ENCODE measurements at places on chromosomes 5 and 9.

DNA sequence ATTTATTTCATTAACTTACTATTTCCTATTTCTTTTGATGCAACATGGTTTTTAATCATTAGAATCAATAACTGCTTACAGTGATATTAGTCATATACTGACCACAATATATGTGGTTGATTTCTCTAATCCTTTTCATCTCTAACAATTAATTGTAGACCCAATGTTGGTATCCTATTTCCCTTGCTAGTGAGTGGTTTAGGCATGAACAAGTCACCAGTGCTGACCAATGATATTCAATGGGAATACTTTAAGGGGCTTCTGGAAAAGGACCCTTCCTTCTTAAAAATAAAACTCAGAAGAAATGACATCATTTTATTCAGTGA, 672.4 kb upstream of the GRAMD2B start:
- no peak for DNase-seq

DNA sequence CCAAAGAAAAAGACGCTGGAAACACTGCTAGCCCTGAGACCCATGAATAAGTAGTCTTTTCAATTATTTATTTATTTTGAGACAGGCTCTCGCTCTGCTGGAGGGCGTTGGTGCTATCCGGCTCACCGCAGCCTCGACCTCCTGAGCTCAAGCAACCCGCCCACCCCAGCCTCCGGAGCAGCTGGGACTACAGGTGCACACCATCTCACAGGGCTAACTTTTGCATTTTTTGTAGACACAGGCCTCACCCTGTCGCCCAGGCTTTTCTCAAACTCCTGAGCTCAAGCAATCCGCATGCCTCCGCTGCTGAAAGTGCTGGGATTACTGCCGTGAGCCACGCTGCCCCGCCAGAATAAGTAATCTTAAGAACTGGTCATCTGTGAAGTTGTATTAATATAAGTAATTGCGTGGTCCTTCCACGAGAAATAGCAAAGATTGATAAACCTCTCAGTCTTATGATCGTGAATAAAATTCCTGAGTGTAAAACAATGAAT, 1.6 kb downstream of the ANXA2R start:
- DNase-seq = no peak

- no peak for DNase-seq
Measured at GRCh38 chr5:20213803-20214202, 225.8 kb upstream of the CDH18 start.

GRCh38 chr5:87661784-87662566, 249.2 kb upstream of the CCNH start:
- DNase-seq = no peak

GRCh38 chr5:44933686-44934085, 124.9 kb downstream of the MRPS30 start:
- DNase-seq = no peak

DNA sequence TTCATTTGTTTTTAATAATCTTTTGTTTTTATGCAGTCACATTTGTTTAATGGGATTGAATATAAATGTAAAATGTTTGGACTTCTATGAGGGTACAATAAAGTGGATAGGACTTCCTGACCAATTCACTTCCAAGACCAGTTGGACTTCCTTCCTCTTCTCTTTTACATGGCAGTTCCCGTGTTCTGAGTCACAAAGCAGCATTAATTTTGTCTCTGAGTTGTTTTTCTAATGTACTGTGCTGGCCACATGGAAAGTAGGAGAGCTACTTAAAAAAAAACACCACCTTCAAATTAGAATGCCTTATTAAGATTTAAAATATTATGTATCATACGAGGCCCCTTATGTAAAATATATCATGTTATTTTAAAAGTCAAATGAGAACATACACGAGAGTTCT, 87.3 kb downstream of the CCDC171 start:
- no peak for DNase-seq

DNA sequence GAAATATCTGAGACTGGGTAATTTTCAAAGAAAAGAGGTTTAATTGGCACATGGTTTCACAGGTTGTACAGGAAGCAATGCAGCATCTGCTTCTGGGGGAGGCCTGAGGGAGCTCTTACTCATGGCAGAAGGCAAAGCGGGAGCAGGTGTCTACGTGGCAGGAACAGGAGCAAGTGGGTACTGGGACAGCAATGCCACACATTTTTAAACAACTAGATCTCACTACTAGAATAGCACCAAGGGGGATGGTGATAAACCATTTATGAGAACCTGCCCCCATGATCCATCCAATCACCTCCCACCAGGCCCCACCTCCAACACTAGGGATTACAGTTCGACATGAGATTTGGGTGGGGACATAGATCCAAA, 47.6 kb upstream of the HOMER1 start:
- DNase-seq = no peak

GRCh38 chr5:6582507-6583048, 50.3 kb downstream of the NSUN2 start:
- no peak for DNase-seq

DNA sequence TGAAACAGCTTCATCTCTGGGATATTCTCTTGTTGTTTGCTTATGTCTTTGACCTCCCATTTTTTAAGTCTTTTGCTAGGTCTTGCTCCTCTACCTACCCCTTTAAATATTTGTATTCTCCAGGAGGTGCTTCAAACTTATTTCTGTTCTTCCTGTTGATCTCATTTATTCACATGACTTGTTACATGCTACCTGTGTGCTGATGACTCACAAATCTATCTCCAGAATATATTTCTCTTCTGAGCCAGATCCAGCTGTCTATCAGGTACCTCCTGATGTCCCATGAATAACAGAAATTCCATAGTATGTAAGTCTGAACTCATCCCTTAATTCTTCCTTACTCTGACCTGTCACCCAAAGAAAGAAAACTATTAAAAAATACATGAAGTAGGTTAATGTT, 11.0 kb downstream of the NIPBL start:
- no peak for DNase-seq

DNA sequence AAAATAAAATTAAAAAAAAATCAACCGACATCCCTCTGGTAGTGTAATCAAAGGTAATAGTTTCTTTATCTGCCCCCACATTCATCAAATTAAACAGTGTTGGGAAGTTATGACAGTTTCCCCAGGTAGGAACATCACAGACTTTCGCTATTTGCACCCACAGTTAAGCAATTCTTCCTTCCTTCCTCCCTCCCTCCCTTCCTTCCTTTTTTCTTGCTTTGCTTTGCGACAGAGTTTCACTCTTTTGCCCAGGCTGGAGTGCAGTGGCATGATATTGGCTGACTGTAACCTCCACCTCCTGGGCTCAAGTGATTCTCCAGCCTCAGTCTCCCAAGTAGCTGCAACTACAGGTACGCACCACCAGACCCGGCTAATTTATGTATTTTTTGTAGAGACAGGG, 10.8 kb upstream of the BICD2 start:
- DNase-seq = no peak

- DNase-seq = no peak
Measured at GRCh38 chr5:176637556-176637955, 7.1 kb downstream of the EIF4E1B start.

GRCh38 chr5:72472666-72473422, 34.4 kb downstream of the ZNF366 start:
- DNase-seq = no peak

- no peak for DNase-seq
Measured at GRCh38 chr9:21985964-21986667, 8.1 kb downstream of the CDKN2A start.

DNA sequence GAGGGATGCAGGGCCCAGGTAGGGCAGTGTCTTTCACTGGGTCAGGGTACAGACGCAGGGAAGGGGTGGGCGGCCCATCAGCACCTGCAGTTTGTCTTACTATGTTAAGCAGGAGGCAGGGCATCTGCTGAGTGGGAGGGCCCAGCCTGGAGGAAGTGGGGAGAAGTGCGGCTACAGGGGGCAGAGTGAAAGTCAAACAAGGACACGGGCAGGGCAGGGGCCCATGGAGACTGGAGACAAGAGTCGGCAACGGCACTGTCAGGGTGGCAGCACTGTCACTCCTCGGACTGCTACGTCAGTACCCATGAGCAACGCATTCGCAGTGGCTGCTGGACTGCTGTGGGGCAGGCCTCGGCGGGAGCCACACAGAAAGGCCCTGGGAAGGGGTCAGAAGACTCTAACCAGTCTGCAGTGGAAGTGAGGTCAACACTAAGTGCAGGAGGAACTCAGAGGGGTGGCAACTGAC, 19.7 kb downstream of the CAMSAP1 start:
- DNase-seq = peak; percentile 55

GRCh38 chr5:59115345-59115744, 532.5 kb downstream of the RAB3C start:
- DNase-seq = no peak

- no peak for DNase-seq
Measured at GRCh38 chr5:157326440-157327005, 60.6 kb downstream of the CYFIP2 start.

- no peak for DNase-seq
Measured at GRCh38 chr5:68428231-68428811, 212.8 kb downstream of the PIK3R1 start.

GRCh38 chr9:126383406-126384046, 56.9 kb downstream of the MVB12B start:
- DNase-seq = no peak

- no peak for DNase-seq
Measured at GRCh38 chr9:135612981-135613910, 26.1 kb downstream of the GLT6D1 start.

- no peak for DNase-seq
Measured at GRCh38 chr9:15697446-15697851, 144.6 kb downstream of the CCDC171 start.

DNA sequence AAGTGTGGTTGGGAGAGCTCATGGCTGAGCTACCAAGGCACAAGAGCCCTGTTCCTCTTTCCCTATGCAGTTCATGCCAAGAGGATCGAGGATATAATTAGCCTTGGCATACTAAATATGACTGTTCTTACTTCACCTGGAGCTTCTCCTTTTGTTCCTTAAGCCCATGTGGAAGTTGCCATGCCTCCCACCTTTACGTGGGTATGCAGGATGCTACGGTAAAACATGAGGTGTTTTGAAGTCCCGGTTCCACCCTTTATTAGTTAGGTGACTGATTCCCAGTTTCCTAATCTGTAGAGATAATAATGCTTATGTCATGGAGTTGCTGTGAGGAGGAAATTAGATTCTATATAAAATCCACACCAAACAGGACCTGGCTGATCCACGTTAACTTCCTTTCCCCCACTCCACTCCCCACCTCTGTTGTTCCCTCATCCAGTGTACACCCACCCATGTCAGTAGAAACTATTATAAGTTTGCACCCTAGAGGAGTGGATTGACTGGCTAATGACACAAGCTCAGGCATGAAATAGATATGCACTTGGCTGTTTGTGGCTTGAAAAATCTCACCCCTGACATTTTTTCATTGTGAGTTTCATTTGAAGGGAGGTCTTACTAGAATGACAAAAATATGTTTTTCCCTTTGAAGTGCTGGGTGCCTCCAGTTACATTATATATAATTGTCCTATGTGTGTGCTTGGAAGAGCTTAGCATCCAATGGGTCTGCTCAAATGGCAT, 36.8 kb upstream of the SHOC1 start:
- no peak for DNase-seq

DNA sequence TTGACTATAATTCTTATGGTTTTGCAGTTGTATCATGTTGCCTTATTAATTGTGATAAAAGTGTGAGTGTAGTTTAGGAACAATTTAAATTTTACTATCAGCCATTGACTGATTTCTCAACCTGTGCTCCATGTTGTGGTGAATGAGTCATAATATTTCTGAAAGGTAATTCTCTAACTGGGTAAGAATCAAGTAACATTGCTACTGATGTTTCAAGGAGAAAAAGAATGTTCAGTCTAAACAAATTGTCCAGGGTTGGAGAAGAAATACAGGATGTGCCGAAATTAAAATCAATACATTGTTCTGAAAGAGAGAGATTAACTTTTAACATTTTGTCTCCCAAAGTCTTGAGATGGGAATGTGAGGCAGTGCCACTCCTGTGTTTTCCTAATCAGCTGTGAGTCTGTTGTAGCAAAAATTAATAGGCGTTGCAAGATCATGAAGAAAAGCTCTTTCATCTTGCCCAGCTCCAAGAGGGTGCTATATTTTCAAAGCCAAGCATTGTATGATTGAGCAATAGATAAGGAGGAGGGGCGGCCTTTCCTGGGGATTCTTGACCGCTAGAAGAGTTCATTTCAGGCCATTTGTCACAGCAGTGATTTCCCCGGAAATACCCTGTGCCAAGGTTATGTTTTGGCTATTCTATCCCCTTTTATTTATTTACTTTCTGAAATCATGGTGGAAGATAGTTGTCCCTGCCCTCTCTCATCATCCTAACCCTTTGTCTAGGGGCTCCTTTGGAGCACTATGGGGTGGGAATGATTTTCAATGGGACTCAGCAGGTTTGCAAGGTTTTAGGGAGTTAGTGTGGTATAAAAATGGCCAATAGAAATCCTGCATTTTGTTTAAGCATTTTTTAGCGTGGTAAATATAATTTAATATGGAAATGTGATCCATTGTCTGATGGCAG, 151.6 kb downstream of the FOCAD start:
- DNase-seq = no peak

DNA sequence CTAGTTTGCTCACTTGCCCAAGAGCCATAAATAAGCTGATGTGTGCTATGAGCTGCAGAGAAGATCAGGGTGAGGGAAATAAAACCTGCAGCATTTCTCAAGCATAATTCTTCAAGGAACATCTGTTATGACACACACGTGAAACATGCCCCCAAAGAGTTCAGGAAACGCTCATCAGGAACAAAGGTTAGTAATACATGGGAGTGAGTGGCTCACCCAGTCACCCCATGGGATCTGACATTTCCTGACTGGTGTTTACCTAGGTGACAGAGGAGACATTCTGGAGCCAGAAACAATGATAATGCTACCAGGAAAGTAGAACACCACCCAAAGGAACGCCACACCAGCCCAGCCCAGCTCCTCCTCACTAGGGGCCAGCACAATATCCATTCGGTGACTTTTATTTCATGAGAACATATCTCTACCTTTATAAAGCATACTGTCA, 66.0 kb downstream of the FRMD3 start:
- no peak for DNase-seq

DNA sequence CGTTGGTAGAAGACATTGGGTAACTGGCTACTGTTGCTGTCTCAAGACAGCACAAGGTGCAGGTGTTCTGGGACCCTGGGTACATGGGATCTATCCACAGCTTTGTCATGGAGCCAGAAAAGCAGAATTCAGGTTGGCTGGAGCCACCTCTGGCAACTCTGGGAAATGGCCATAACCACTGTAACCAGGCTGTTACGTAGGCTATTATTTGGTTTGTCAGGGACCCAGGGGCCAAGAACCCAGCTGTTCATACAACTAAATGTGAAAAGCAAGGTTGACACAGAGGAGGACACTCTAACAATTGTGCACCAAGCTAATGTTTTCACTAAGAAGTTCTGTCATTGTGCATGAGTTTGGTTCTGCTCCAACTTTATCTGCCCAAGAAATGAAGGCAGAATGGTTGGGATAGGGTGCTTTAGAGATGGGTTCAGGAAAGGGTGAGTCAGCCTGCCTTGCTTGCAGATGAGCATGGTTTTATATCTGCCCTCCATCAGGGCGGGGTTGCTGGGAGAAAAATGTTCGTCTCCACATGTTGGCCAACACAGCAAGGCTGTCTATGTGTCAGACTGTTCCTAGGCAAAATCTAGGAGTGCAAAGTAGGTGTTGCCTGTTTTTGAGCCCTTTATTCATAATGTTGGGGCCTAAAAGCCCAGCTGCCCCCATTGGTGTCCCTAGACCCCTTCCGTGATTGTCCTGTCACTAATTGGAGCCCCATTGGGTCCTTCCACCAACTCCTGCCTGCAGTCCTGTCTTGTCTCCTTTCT, 131.3 kb upstream of the DAP start:
- no peak for DNase-seq

All from stimulated activated CD8-positive, alpha-beta memory T cell treated with anti-CD3 and anti-CD28 coated beads, Interleukin-7, amount 100 ng/mL, for 48 hours (primary cell).